Upper lobe of left lung (tissue), 6 donors: ENCODE measurements at places on chromosomes 16 and 17. TPM values are rescaled to one million over a fixed set of nuclear protein-coding genes. Genes with fewer than 3 reads are reported as not detected.

GRCh38 chr17:39953471-39953888 lies 9.3 kb upstream of the GSDMA start:
- DNase-seq = no peak
- H3K27me3 ChIP-seq = no peaks in the 10 kb centered on the region
- no peak overlapping the region for H3K27ac ChIP-seq
- no peaks in the 10 kb centered on the region for H3K36me3 ChIP-seq
- H3K4me3 ChIP-seq = peak overlapping the region; percentile 48
- peaks cover 29% of the 10 kb centered on the region for H3K4me1 ChIP-seq

Gene PTGES3L
- 7.3 TPM for total RNA-seq

- no peaks in the 10 kb centered on the region for H3K27me3 ChIP-seq
- no peak for DNase-seq
- peaks cover 10% of the 10 kb centered on the region for H3K36me3 ChIP-seq
- peaks cover 9% of the 10 kb centered on the region for H3K4me1 ChIP-seq
Observed at GRCh38 chr16:4733747-4734062, 366 bp downstream of the ANKS3 start.

Gene SMURF2
- total RNA-seq = 27.4 TPM

Gene WNT9B
- total RNA-seq = 1.8 TPM

DNA sequence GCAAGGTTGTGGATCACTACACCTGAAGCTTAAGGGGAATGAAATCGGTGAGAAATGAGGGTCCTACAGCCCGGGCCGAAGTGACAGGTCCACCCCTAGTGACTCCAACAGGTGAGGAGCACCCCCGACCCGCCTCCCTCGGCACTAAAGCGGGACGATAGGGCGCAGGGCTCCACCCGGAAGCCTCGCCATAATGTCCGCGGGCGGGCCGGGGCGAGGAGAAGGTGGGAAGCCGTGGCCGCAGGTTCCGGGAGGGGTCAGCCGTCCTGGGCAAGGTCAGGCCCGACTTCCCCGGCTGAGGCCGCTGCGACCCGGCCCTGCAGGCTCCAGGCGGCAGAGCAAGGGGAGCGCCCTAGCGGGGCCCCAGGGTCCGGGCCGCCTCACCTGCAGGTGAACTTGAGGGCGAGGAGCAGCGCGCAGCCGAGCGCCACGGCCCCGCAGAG lies 543 bp downstream of the TXNDC11 start:
- H3K4me1 ChIP-seq = peaks cover 34% of the 10 kb centered on the region
- DNase-seq = no peak
- peaks cover 4% of the 10 kb centered on the region for H3K36me3 ChIP-seq
- H3K27ac ChIP-seq = peak overlapping the region; percentile 99
- no peaks in the 10 kb centered on the region for H3K27me3 ChIP-seq

- peaks cover 67% of the 10 kb centered on the region for H3K4me1 ChIP-seq
- no peaks in the 10 kb centered on the region for H3K27me3 ChIP-seq
- H3K36me3 ChIP-seq = no peaks in the 10 kb centered on the region
- no peak for DNase-seq
- H3K27ac ChIP-seq = peak overlapping the region; percentile 77
Observed at GRCh38 chr17:34242587-34243363, 12.3 kb upstream of the CCL2 start.

DNA sequence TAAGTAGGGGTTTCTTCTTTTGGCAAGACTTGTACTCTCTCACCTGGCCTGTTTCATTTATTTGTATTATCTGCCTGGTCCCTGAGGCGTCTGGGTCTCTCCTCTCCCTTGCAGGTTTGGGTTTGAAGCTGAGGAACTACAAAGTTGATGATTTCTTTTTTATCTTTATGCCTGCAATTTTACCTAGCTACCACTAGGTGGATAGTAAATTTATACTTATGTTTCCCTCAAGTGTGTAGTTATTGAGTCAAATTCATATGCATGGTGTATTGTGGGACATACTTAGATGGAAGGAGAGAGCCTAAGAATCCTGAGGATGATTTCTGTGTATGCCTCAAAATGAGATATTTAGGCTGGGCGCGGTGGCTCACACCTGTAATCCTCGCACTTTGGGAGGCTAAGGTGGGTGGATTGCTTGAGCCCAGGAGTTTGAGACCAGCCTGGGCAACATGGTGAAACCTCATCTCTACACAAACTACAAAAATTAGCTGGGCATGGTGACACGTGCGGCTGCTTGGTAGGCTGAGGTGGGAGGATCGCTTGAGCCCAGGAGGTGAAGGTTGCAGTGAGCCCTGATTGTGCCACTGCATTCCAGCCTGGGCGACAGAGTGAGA lies 13.6 kb downstream of the TMEM98 start:
- no peak overlapping the region for H3K4me3 ChIP-seq
- H3K36me3 ChIP-seq = no peaks in the 10 kb centered on the region
- no peak overlapping the region for H3K27ac ChIP-seq
- no peak for DNase-seq

GRCh38 chr16:87706278-87707000 lies 59.3 kb downstream of the KLHDC4 start:
- H3K36me3 ChIP-seq = peaks cover 41% of the 10 kb centered on the region
- H3K4me1 ChIP-seq = peaks cover 10% of the 10 kb centered on the region
- no peaks in the 10 kb centered on the region for H3K27me3 ChIP-seq
- H3K4me3 ChIP-seq = peak overlapping the region; percentile 33
- no peak overlapping the region for H3K27ac ChIP-seq
- DNase-seq = peak; percentile 77

Gene SSTR5
- not detected for total RNA-seq

GRCh38 chr17:28897769-28898526 lies 415 bp upstream of the FLOT2 start:
- H3K27me3 ChIP-seq = no peaks in the 10 kb centered on the region
- peak overlapping the region; percentile 92 for H3K4me3 ChIP-seq
- no peak for DNase-seq
- peak overlapping the region; percentile 96 for H3K27ac ChIP-seq

GRCh38 chr16:49287572-49287971 lies 5.9 kb upstream of the CBLN1 start:
- H3K4me3 ChIP-seq = no peak overlapping the region
- DNase-seq = no peak
- no peak overlapping the region for H3K27ac ChIP-seq
- H3K27me3 ChIP-seq = no peaks in the 10 kb centered on the region
- H3K4me1 ChIP-seq = peaks cover 3% of the 10 kb centered on the region
- no peaks in the 10 kb centered on the region for H3K36me3 ChIP-seq

GRCh38 chr17:7220593-7221277 lies 997 bp downstream of the ACADVL start:
- peaks cover 44% of the 10 kb centered on the region for H3K36me3 ChIP-seq
- no peaks in the 10 kb centered on the region for H3K27me3 ChIP-seq
- H3K4me3 ChIP-seq = peak overlapping the region; percentile 100

Gene EPOP
- total RNA-seq = 1.9 TPM

Gene CLEC18A
- total RNA-seq = 0.54 TPM

- H3K4me3 ChIP-seq = peak overlapping the region; percentile 0
- peak; percentile 42 for DNase-seq
Observed at GRCh38 chr16:68356249-68356918, 45.6 kb downstream of the PRMT7 start.

Gene TUBD1
- total RNA-seq = 7.5 TPM

Gene RND2
- not detected for total RNA-seq

- H3K27ac ChIP-seq = peak overlapping the region; percentile 59
- H3K4me1 ChIP-seq = peaks cover 30% of the 10 kb centered on the region
- peak; percentile 89 for DNase-seq
- no peaks in the 10 kb centered on the region for H3K36me3 ChIP-seq
- H3K27me3 ChIP-seq = no peaks in the 10 kb centered on the region
- no peak overlapping the region for H3K4me3 ChIP-seq
Observed at GRCh38 chr16:1182316-1182671, 29.4 kb downstream of the CACNA1H start.

DNA sequence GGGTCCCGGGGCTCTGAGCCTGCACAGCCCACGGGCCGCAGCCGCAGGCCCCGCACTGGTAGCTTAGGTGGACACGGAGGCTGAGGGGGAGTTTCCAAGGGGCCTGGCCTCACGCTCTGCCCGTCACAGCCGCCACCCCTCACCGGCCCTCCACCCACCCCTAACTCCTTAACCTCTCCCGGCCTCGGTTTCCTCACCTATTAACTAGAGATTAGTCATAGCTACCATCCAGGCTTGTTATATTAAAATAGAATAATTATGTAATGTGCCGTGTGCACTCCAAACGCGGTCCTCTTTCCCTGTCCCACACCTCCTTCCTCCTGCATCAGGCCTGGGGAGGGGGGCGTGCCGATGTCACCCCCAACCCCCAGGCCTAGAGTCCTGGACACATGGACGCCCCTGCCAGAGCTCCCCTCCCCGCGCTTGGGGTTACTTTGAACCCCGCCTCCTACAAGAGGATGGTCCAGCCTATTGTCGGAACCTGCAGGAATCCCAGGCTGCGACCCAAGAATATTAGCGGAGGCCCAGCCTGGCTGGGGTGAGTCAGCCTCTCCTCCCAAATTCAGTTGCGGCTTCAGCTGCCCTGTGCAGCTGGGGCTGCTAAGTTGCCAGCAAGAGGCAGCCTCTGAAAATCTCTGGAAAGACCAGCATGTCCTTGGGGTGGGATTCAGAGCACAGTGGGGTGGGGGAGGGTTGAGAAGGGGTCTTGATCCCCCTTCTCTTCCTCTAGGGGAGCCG lies 17.3 kb downstream of the SOCS3 start:
- H3K4me1 ChIP-seq = peaks cover 59% of the 10 kb centered on the region
- peak overlapping the region; percentile 93 for H3K27ac ChIP-seq
- peak overlapping the region; percentile 22 for H3K4me3 ChIP-seq
- DNase-seq = no peak

GRCh38 chr16:3637371-3637923 lies 17.0 kb upstream of the DNASE1 start:
- H3K27ac ChIP-seq = no peak overlapping the region
- no peak overlapping the region for H3K4me3 ChIP-seq
- DNase-seq = peak; percentile 19
- H3K4me1 ChIP-seq = peaks cover 9% of the 10 kb centered on the region
- peaks cover 23% of the 10 kb centered on the region for H3K36me3 ChIP-seq

DNA sequence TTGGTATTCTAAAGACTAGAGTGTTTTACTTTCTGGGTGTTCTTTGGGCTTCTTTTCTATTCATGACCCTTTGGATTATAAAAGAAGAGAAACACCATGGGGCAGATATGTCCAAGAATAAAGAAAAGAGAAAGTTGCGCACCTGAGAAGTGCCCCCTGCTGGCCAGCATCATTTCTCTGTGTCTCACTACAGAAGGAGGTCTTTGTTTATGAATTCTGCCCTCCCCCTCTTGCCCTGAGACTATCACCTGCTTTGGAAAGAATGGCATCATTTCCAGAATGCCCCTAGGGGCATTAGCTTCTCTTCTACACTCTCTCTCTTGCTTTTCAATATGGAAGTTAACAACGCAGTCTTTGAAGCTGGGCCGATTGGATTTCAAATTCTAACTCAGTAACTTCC lies 45.0 kb downstream of the CDH13 start:
- DNase-seq = no peak
- H3K27me3 ChIP-seq = no peaks in the 10 kb centered on the region
- H3K4me3 ChIP-seq = no peak overlapping the region
- H3K27ac ChIP-seq = no peak overlapping the region

Gene GGNBP2
- total RNA-seq = 64.5 TPM

- H3K27me3 ChIP-seq = no peaks in the 10 kb centered on the region
- no peak overlapping the region for H3K4me3 ChIP-seq
- H3K36me3 ChIP-seq = no peaks in the 10 kb centered on the region
Observed at GRCh38 chr16:54076006-54076504, 210.5 kb downstream of the IRX3 start.

Gene PIK3R5
- total RNA-seq = 22.3 TPM

DNA sequence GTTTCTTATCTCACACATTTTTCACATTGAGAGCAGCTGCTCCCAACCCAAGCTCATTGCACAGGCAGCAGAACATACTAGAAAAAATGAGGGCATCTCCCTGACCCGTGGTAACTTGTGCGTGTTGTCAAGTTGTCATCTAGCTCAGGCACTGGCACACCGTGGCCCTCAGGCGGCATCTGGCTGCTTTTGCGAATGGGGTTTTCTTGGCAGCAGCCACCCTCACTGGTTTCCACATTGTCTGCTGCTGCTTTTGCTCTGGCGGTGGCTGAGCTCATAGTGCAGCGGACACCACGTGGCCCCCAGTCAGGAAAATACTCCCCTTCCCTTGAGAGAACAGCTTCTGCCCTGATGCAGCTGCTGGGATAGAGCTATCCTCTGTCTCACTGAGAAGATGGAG lies 9.4 kb upstream of the TEDC2 start:
- no peak for DNase-seq
- no peak overlapping the region for H3K27ac ChIP-seq
- peaks cover 46% of the 10 kb centered on the region for H3K36me3 ChIP-seq
- no peaks in the 10 kb centered on the region for H3K4me1 ChIP-seq
- no peak overlapping the region for H3K4me3 ChIP-seq

DNA sequence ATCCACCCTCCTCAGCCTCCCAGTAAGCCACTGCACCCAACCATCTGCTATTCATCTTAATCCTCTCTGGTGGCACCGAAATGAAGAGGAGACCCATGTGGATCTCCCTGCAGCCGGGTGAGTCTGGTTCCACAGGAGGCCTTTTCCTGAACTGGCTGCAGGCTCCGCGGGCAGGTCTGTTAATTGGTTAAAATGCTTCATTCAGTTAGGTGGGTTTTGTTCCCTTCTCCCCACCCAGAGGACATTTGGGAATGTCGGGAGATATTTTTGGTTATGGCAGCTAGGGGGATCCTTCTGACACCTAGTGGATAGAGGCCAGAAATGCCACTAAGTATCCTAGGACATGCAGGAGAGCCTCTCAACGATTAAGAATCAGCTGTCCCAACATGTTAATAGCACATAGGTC lies 16.7 kb downstream of the C16orf54 start:
- H3K36me3 ChIP-seq = no peaks in the 10 kb centered on the region
- peaks cover 3% of the 10 kb centered on the region for H3K4me1 ChIP-seq
- DNase-seq = no peak
- no peak overlapping the region for H3K4me3 ChIP-seq

DNA sequence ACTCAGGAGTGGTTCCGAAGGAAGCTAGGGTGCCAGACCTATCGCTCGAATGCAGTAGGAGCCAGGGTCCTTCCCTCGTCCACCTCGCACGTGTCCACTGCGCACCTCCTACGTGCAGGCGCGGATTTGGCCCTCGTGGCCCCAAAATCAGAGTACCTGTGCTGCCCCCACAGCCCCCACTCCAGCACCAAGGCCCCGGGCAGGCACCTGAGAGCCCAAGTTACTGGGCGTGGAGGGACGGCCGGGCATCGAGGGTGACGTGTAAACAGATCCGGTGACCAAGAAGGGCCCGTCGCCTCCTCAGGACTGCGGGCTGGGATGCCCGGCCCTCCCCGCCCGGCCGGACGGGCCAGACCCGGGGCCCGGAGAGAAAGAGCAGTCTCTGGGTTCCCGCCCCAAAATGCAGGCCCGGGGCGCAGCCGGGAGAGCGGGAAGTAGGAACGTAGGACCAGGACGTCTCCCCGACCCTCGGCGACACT lies 492 bp downstream of the SLC25A39 start:
- no peak for DNase-seq
- H3K4me3 ChIP-seq = peak overlapping the region; percentile 100

GRCh38 chr17:40419559-40420331 lies 2.0 kb upstream of the TOP2A start:
- peaks cover 27% of the 10 kb centered on the region for H3K4me1 ChIP-seq
- no peak overlapping the region for H3K27ac ChIP-seq

DNA sequence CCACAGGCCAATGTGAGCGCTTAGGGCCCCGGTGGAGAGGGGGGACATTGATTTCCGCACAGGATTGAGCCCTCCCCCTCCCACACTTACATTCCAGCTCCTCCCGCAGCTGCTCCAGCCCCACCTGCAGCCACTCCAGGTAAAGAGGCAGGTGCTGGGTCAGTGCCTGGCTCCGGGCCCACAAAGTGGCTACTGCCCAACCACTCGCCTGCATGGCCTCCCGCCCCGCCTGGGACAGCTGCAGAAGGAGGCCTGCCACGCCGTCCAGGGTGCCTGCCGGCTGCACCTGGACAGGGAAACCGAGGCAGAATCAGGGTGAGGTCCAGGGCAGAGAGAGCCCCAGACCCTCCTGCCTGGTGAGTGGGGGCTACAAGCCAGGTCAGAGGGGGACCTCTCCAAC lies 46.3 kb downstream of the RMI2 start:
- DNase-seq = peak; percentile 92
- H3K4me3 ChIP-seq = no peak overlapping the region
- no peaks in the 10 kb centered on the region for H3K27me3 ChIP-seq
- peaks cover 16% of the 10 kb centered on the region for H3K4me1 ChIP-seq
- H3K27ac ChIP-seq = no peak overlapping the region
